AG04450 (cell line): ENCODE measurements at places on chromosomes 16 and 17.
A peak's percentile ranks its signal among the peaks of the same experiment; 100 is the strongest.

GRCh38 chr16:85600078-85600477, 13.0 kb upstream of the GSE1 start:
- DNase-seq: no peak

DNA sequence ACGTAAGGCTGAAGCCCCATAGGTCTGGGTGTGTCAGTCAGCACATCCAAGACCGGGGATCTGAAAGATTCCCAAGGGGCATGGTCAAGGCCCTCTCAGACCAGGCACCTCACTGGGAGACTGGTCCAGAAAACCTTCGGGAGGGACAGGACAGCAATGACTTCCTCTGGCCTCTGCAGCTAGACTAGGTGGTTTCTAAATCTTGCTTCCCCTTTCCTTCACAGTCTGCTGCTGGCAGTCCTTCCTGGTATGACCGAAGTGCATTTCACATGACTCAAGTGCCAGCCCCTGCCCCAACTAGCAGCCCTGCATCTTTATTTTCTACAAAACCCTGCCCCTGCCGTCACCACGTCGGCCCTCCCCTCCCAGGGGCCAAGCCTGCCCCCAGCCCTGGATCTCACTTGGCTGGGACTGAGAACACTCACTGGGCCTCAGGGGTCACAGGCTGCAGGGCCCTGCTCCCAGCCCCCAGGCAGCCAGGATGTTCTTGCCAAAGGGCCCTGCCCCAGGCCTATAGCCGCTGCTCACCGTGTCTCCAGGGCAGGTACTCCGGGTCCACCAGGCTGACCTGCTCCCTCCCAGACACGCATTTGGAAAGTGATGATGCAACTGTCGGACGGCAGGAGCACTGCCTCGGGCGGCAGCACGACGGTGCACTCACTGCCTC, 18.3 kb downstream of the POLR3K start:
- no peak for DNase-seq

GRCh38 chr16:21033704-21034103, 116.9 kb downstream of the DNAH3 start:
- no peak for DNase-seq

DNA sequence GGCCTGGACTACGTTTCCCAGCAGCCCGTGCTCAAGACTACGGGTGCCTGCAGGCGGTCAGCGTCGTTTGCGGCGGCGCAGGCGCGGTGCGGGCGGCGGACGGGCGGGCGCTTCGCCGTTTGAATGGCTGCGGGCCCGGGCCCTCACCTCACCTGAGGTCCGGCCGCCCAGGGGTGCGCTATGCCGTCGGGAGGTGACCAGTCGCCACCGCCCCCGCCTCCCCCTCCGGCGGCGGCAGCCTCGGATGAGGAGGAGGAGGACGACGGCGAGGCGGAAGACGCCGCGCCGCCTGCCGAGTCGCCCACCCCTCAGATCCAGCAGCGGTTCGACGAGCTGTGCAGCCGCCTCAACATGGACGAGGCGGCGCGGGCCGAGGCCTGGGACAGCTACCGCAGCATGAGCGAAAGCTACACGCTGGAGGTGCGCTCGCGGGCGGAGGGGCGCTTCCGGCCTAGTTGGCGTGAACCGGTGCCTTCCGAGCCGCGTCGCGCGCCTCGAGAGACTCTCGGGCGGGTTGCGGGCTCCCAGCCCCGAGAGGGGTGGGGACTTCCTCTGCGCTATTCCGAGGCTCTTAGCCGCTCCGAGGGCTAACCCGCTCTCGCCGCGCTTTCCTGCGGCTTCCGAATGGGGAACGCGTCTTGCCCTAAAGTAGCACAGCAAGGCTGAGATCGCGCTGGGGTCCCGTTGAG, at the start of gene RBL2:
Gene RBL2, plus strand, starts transcription at position 95 of the 689 bp plus-strand sequence. Its CDS starts 86 bp downstream, at position 181.
- DNase-seq: peak; percentile 33

- no peak for DNase-seq
Measured at GRCh38 chr17:68870161-68870826, 84.9 kb downstream of the ABCA8 start.

DNA sequence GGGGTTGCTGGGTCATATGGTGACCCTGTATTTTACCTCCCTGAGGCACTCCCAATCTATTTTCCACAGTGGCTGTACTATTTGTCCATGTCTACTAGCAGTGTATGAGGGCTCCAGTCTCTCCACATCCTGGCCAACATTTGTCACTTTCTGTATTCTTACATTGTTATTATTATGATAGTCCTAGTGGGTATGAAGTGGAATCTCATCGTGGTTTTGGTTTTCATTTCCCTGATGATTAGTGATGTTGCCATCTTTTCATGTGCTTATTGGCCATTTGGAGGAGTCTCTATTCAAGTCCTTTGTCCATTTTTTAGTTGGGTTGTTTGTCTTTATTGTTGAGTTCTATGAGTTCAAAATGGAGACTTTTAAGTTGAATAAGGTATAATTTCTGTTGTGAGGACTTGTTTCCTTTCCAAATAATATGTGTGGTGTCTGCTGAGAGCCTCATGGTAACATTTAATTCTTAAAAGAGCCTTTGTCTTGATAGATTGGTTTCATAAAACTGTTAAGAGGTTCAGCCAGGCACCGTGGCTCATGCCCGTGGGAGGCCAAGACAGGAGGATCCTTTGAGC, 108.2 kb downstream of the RPTOR start:
- no peak for DNase-seq

DNA sequence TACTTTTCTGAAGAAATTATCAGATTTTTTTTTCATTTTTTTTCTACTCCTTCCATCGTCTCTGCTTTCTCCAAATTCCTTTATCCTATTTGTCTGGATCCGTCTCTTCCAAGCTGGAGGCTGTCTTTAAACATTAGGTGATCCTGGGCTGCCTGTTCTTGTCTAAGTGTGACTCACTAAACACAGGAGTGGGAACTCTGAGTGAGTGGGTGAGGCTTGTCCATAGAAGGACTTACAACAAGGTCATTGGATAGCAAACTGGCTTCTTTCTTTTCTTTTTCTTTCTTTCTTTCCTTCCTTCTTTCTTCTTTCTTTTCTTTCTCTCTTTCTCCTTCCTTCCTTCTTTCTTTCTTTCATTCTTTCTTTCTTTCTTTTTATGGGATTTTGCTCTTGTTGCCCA, 18.2 kb downstream of the ALOX15 start:
- no peak for DNase-seq

- no peak for DNase-seq
Measured at GRCh38 chr17:72021417-72022041, 99.3 kb upstream of the SOX9 start.

DNA sequence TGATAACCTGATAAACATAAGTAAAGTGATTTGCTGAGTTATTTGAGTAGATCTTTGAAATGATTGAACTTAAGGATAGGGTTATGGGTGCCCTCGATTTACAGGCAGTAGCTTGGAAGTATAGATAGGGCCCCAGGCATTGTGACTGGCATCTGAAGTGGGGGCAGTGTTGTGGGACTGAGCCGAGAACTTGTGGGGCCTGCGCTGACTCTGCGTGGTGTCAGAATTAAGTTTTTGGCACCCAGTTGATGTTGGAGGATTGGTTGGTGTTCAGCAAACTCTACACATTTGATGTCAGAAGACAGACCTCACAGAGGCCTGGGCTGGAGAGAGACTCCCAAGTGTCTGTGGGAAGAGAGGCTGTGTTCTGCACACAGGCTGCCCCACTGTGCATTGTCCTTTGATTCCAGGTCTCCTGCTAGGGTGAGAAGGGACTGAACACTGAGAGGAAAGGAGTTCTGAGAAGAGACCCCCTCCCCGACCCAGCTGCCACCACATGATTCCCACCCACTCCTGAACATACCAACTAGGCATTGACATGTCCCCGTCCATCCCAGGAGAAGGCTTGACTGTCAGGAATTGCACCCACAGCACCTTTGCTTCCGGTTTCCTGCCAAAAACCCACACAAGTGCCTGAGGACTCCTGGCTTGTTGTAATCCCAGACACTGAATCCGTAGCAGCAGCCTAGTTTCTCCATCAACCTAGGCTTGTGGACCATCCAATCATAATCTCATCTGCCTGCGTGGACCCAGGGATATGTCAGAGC, 4.5 kb downstream of the ZNF267 start:
- DNase-seq: no peak

- DNase-seq: no peak
Measured at GRCh38 chr17:3843935-3844516, 2.0 kb downstream of the NCBP3 start.

GRCh38 chr17:49952912-49953497, 16.0 kb upstream of the DLX4 start:
- DNase-seq: no peak

- DNase-seq: no peak
Measured at GRCh38 chr16:86027373-86028126, 128.6 kb downstream of the IRF8 start.

DNA sequence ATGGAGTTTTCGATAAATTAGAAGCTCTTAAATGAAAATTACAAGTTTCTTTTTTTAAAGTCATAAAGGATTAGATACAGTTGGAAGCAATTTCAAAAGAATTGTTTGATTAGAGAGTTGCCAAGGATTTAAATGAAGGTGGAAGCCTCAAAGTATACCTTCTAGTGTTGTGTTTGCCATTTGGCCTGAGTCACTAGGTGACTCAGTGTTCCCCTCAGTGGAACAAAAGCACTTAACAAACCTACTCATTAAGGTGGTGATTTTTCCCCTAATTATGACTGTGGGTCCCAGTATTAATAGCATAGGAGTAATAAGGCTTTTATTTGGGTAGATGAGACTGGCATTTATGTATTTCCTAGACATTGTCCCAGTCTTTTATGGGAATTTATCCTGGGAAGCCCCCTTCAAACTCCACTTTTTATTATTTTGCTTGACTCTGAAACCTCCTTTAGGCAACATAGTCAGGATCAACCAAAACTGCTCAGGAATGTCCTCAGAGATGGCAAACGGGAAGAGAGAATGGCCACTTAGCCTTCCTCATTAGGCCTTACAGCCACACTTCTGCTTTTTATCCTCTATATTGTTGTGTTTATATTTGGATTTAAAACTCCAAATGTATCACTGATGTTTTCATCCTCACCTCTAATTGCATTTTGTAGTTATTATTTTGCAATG, 161.0 kb downstream of the FTO start:
- DNase-seq: no peak

DNA sequence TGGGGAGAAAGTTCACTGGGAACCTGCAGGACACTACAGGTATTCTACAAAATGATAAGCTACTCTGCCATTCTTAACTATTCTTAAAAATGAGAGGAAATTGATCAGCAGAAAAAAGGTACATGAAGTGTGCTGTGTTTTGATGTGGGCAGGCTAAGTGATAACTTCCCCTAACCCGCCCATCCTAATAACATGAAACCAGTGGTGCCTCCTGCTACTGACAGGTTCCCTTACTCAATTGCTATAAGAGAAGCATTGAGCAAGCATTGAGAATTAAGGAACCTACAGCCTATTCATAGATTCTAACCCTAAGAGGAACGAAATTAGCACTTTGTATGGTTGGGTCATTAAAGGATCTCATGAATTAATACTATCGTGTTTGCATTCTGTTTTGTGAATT, 18.9 kb downstream of the XYLT1 start:
- no peak for DNase-seq

GRCh38 chr16:86087896-86088230, 188.9 kb downstream of the IRF8 start:
- DNase-seq: no peak

- DNase-seq: no peak
Measured at GRCh38 chr17:55705847-55706246, 16.8 kb downstream of the TMEM100 start.

DNA sequence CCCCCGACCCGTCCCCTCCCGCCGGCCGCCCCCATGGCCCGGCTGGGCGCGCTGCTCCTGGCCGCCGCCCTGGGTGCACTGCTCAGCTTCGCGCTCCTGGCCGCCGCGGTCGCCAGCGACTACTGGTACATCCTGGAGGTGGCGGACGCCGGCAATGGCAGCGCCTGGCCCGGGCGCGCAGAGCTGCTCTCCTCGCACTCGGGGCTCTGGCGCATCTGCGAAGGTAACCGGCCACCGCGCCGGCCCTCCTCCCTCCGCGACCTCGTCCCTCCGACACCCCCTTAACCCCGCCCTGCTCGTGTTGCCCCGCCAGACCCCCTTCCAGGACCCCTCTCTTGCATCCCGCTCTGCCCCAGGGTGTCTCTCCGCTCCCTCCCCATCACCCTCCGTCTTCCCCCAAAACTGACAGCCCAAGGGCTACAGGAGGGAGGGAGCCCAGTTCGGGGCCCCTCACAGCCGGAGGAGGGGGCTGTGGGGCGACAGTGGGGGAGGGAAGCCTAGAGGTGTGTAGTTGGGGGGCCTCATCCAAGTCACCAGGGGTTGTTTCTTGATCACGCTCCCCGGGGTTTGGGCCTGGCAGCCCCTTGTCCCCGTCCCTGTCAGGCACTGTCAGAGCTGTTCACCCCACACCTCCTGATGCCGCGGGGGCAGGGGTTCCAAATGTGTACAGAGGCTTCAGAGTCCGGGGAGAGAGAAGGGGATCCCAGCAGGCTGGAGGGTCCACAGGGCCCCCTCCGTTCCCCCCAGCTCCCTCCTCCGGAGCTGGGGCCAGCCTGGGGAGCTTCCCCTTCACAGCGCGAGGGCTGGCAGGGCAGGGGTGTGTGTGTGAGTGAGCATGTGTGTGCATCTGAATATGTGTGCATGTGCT, 794 bp downstream of the TMEM235 start:
- DNase-seq: no peak

DNA sequence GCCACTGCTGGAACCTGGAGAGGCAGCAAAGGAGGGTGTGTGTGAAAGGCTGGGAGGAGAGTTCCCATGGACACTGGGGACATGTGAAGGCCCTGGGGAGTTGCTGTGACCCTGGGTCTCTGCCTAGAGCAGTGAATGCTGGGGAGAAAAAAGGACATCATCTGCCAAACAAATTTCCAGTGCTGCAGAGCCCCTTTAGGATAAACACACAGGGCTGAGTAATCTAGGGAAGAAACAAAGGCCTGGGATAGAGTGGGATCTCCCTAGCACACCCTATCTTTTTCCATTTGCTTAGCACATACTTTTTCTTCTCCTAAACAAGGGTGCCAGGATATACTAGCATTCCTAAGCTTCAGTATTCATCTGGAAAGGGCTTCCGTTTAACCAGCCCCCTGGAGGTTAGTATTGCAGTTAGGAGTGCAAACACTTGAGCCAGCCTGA, 3.3 kb upstream of the HIGD1B start:
- no peak for DNase-seq

DNA sequence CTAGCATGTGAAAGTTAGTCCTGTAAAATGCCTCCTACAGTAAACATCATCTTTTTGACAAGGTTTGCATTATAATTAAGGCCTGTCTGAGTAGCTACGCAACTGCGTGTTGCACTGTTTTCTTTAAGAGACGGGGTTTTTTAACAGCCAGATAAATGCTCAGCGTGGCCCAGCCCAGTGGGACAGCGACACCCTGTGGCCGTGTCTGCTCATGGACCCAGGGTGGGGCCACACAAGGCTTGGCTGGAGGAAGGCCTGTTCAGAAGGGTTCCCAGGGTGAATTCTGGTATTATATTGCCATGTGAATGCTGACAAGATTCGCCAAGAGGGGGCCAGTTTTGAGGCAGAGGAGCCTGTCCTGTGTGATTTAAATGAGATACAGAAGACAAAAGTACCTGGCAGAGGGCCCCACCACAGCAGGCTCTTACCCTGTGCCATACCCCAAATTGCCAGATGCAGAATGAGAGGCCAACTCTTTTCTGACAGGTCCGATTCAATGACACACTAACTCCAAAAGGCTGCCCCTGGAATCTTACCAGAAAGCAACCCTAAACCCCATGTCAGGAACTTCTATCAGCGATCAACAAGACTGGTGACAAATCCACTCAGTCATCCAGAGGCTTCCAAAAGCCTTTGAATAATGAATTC, 65.9 kb upstream of the IRX6 start:
- no peak for DNase-seq

- no peak for DNase-seq
Measured at GRCh38 chr17:63931981-63932561, at the start of gene CD79B. CD79B (minus strand) TSS chr17:63932331; CDS start chr17:63932261, 70 bp downstream.
